ENCODE measurements at places on chromosomes 2 and 18.

- DNase-seq, result no peak
These were observed 113.2 kb upstream of the CHST9 start for GRCh38 chr18:27298214-27298804.

DNA sequence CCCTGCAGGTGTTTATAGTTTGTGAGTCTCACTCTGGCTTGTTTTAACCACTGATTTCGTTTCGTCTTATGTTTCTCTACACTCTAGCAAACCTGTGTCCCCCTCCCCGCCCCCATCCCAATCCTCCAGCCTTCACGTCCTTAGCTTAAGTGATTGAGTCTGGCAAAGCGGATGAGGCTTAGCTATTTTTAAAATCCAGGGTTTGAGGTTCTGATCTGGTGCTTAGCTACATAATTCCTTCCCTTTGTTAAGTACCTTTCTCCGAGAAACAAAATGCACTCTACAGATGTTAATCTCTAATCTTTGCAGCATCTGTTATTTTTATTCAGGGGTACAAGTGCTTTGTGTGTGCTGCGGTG lies 7.8 kb downstream of the AGAP1 start:
- no peak for DNase-seq

GRCh38 chr2:235597081-235597615 lies 103.3 kb downstream of the AGAP1 start:
- DNase-seq, result no peak

DNA sequence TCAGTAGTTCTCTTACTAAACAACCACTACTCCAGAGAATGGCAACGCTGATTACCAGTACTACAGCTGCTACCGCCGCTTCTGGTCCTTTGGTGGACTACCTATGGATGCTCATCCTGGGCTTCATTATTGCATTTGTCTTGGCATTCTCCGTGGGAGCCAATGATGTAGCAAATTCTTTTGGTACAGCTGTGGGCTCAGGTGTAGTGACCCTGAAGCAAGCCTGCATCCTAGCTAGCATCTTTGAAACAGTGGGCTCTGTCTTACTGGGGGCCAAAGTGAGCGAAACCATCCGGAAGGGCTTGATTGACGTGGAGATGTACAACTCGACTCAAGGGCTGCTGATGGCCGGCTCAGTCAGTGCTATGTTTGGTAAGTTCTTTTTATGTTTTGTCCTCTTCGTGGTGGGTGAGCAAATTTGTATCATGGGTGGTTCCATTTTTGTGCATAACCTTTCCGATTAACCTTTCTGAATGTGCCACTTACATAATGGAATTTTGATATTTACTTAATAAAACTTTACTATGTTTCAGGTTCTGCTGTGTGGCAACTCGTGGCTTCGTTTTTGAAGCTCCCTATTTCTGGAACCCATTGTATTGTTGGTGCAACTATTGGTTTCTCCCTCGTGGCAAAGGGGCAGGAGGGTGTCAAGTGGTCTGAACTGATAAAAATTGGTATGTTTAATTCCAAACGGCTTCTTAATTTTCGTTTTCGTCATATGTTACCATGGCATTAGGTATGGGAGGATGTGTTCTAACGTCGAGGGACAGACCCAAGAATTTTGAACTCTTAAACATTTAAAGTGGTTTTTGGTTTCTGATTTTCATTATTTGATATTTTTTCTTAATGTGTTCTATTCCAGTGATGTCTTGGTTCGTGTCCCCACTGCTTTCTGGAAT lies 1.3 kb downstream of the SLC20A1 start:
- no peak for DNase-seq

- no peak for DNase-seq
These were observed 98.6 kb upstream of the FANCL start for GRCh38 chr2:58339548-58340243.

- no peak for DNase-seq
These were observed 120.4 kb upstream of the KYNU start for GRCh38 chr2:142757111-142757510.

- no peak for DNase-seq
These were observed 89.2 kb upstream of the MSH2 start for GRCh38 chr2:47313728-47314127.

GRCh38 chr2:154614906-154615305 lies 83.6 kb upstream of the KCNJ3 start:
- no peak for DNase-seq

- DNase-seq, result no peak
These were observed 28.5 kb upstream of the PGAP1 start for GRCh38 chr2:196955036-196955435.

- no peak for DNase-seq
These were observed 87.5 kb downstream of the TFCP2L1 start for GRCh38 chr2:121197369-121198091.

Data from activated T-cell treated with anti-CD3 and anti-CD28 coated beads for 1 hour (primary cell).